ENCODE measurements at places on chromosomes 16 and 17. TPM values are rescaled to one million over a fixed set of nuclear protein-coding genes. Genes with fewer than 3 reads are reported as not detected.

The SLC5A10 gene
- total RNA-seq, result not detected

- DNase-seq, result no peak
Observed at GRCh38 chr17:33868899-33869298, 386.2 kb upstream of the CCL2 start.

- no peak for DNase-seq
Observed at GRCh38 chr16:66376114-66376513, 9.6 kb downstream of the CDH5 start.

- no peak for DNase-seq
Observed at GRCh38 chr17:83007504-83008185, 71.8 kb upstream of the METRNL start.
